ENCODE measurements at places on chromosomes 3 and 15.

DNA sequence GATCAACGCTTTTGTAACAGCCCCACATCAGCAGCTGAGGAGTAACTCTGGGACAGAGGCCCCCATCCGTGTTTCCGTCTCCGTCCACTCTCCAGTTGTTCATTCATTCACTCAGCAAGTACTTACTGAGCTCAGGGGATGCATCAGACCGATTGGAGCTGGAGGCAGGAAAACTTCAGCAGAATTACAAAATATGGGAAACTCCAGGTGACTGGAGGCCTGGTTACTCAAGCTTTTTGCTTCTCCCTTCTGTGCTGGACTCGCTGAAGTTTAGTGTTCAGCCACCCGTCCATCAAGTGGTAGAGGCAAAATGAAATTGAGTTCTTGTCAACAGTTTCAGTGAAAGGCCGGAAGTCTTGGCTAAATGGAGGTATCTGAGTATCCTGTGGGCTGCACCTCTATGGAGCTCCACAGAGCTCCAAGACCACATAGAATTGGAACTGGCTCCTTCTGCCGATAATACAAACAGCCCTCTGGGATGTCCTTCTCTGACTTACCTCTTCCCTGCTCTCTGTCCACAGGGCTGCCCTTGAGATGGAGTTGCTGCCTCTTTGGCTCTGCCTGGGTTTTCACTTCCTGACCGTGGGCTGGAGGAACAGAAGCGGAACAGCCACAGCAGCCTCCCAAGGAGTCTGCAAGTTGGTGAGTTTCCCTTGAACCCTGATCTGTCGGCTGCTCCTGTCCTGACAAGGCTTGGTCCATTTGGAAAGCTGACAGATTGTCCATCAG is 14.7 kb downstream of the NRROS start:
- DNase-seq: no peak

DNA sequence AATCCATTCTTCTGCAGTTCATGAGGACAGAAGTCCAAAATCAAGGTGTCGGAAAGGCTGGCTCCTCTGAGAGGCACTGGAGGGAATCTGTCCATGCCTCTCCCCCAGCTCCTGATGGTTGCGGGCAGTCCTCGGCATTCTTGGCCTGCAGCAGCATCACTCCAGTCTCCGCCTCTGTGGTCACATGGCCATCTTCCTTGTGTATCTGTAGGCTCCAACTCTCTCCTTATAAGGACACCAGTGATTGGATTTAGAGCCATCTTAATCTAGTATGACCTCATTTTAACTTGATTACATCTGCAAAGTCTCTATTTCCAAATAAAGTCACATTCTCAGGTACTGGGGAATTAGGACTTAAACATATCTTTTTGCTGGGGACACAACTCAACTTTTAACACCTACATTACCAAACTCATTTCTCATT is 56.0 kb upstream of the FLNB start:
- no peak for DNase-seq

DNA sequence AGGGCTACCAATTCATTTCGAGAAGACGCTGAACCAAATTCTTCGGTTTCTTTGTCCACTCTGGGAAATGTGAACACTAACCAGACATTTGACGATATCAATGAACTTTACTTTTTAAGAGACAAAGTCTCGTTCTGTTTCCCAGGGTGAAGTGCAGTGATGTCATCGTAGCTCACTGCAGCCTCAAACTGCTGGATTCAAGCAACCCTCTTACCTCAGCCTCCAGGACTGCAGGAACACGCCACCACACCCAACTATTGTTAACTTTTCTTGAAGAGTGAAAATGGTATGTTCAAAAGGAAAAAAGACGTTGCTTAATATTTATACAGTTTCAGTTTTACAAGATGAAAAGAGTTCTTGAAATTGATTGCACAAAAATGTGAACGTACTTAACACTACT is 30.6 kb downstream of the MB21D2 start:
- DNase-seq: no peak

- no peak for DNase-seq
Observed at GRCh38 chr3:65402597-65402996, 636.1 kb downstream of the MAGI1 start.

GRCh38 chr15:82126346-82126745 is 80.5 kb upstream of the MEX3B start:
- DNase-seq: no peak

- no peak for DNase-seq
Observed at GRCh38 chr3:139093840-139094239, 49.1 kb upstream of the PRR23C start.

- DNase-seq: no peak
Observed at GRCh38 chr15:101101676-101102075, 150.2 kb downstream of the CHSY1 start.

DNA sequence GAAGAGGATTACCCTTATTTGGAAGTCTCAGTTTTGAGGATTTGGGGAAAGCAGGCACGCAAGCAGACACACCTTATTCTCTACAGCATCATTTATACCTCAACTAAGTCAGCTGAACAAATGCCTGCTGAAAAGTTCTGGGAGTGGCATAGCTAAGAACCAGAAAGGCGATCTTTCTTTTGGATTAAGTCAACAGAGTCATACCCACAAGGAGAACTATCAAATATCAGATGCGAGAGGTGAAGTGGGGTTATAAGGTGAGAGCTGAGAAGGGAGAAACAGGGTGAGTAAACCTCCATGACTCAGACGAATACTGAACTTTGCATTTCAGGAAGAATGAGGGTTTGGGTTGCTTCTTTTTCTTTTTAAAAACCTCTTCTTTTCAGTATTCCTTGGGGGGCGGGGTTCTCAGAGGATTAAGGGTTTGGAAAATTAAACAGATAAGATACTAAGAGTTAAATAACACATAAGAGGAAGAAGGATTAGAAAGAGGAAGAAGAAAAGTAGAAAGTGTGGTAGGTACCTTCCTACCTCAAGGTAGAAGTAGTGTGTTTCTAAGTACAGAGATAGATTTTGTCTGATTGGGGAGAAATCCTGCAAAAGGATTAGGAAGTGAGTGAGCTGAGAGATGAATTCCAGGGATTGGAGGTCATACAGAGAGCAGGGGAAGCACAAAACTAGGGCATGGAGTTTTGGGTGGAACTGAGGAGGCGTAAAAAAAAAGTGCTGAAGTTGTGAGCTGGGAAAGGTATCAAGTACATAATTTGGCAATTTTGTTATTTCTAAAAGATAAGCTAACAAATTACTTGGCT is 41.3 kb upstream of the ICE2 start:
- no peak for DNase-seq

DNA sequence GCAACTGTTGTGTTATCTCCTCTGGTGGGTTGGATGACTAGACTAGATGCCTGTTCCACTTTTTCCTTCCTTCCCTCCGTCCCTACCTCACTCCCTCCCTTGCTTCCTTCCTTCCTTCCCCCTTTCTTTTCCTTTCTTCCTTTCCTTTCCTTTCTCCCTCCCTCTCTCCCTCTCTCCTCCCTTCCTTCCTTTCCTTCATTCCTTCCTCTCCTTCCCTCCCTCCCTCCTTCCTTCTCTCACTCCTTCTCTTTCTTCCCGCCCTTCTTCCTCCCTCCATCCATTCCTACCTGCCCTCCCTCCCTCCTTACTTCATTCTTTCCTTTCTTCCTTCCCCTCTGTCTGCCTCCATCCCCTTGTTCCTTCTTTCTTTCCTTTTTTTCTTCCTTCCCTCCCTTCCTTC is 1045.3 kb downstream of the OTOL1 start:
- DNase-seq: no peak

DNA sequence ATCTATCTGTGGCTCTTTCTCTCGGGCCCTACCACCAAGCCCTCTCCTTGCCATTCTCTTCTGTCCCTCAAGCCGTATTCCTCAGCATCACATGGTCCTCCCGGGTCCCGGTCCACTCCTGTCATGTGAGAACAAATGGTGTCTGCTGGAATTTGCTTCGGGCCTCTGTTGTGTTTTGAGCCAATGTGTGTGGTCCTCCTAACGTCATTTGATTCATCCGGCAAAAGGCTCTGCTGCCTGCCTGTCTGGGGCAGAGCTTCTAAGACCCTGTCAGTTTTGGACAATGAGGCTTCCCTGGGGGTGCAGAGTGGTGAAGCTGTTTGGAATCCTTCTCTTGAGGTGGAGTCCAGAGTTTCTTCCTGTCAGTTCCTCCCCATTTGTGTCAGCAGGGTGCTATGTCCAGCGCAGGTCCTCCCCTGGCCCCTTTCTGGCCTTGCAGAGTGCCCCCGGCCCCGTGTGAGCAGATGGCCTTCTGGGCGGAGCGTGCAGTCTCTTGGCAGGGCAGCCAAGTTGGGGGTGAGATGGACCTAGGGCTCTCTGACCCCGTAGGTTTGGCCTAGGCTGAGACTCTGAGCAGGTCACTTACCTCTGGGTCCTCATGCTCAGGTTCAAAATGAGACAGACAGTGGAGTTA is 93.6 kb downstream of the APBA2 start:
- DNase-seq: no peak

GRCh38 chr3:102084006-102084405 is 234.7 kb downstream of the NFKBIZ start:
- DNase-seq: no peak

DNA sequence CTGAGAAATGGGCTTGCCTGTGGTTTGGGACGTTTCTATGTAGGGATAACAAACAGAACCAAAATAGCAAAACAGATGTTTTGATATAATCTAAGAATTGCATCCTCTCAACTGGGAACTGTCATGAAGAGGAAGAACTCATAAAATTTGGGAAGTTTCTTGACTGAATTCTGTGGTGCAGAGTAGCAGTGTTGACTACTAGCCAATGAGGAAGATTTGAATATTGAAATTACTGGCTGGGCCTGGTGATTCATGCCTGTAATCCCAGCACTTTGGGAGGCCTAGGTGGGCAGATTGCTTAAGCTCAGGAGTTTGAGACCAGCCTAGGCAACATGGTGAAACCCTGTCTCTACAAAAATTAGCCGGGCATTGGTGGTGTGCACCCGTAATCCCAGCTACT is 42.2 kb downstream of the ZNF609 start:
- no peak for DNase-seq

Measured in activated T-helper 1 cell treated with anti-CD3 and anti-CD28 coated beads, Interleukin-2, amount 50 U/mL, for 16 hours (primary cell).